ENCODE measurements at places on chromosomes 12 and 14.

GRCh38 chr12:121295746-121296617 lies 527 bp downstream of the CAMKK2 start:
- no peak for DNase-seq
- no peaks in the 10 kb centered on the region for H3K27me3 ChIP-seq
- peak overlapping the region; percentile 92 for H3K4me3 ChIP-seq
- H3K27ac ChIP-seq, result peak overlapping the region; percentile 89

- no peak overlapping the region for H3K4me3 ChIP-seq
- DNase-seq, result no peak
- H3K4me1 ChIP-seq, result peaks cover 5% of the 10 kb centered on the region
- H3K27me3 ChIP-seq, result no peaks in the 10 kb centered on the region
These were observed 68.2 kb upstream of the FGD4 start for GRCh38 chr12:32331133-32331532.

DNA sequence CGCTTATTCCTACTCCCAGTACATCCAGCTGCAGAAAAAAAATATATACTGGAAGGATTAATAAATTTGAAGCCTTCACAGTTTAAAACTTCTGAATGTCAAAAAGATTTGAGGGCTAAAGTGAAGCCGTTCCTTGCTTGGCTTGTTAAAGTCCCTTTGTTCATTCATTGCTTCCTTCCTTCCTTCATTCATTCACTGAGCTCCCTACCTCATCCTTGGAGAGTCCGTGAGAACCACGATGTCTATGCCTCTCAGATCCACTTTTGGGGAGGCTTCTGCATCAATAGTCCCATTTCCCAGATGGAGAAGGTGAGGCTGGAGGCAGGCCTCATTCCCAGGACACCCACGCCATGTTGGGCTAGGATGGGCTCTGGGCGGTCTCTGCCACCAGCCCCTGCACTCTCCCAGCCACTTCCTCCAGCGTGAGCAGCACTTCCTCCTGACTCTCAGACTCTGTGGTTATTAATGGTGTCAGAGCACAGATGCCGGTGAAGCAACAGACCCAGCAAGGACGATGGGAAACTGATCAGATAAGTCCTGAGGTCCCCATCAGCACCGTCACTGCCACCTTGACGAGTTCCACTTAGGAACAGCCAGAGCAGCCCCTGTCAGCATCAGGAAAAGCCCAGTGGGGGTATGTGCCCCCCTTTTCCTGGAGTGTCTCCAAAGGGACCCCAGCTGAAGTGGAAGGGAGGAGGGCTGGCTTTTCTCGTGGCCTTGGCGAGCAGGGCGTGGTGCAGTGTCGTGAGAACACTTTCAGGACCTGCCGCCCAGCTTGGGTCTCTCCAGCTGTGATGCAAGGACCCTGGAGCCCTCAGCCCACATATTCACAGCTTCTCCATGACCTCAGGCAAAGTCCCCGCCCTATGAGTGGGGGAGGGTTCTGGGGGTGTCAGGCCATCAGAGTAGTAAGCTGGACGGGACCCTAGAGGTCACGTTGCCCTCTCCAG lies 21.2 kb downstream of the ASB2 start:
- H3K4me3 ChIP-seq, result peak overlapping the region; percentile 82
- DNase-seq, result peak; percentile 69
- no peaks in the 10 kb centered on the region for H3K27me3 ChIP-seq
- peaks cover 58% of the 10 kb centered on the region for H3K36me3 ChIP-seq

- H3K4me1 ChIP-seq, result peaks cover 16% of the 10 kb centered on the region
- DNase-seq, result no peak
- H3K27me3 ChIP-seq, result peaks cover 42% of the 10 kb centered on the region
- no peaks in the 10 kb centered on the region for H3K36me3 ChIP-seq
- H3K4me3 ChIP-seq, result no peak overlapping the region
These were observed 87.1 kb downstream of the FBXL14 start for GRCh38 chr12:1507308-1507707.

DNA sequence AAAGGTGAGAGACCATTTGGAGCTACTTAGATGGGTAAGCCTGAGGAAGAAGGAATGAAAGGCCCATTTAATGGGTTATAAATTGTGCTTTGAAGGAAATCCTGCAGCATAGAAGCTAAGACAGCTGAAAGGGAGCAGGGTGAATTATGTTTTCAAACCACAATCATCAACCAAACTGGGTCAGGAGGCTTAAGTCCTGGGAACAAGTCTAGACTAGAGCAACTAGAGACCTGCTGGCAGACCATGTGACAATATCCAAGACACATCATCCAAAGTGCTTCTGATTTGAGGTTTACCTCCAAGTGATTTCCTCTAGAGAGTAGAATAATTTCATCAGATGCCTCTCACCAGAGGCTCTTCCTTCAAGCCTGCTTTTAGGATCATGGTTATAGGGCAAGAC lies 53.7 kb downstream of the MAP3K9 start:
- DNase-seq, result no peak
- H3K4me1 ChIP-seq, result no peaks in the 10 kb centered on the region
- no peaks in the 10 kb centered on the region for H3K27me3 ChIP-seq
- H3K27ac ChIP-seq, result no peak overlapping the region

GRCh38 chr12:110088936-110089335 lies 35.2 kb upstream of the IFT81 start:
- no peak overlapping the region for H3K4me3 ChIP-seq
- H3K4me1 ChIP-seq, result no peaks in the 10 kb centered on the region
- peaks cover 15% of the 10 kb centered on the region for H3K27me3 ChIP-seq
- DNase-seq, result no peak
- H3K36me3 ChIP-seq, result no peaks in the 10 kb centered on the region
- no peak overlapping the region for H3K27ac ChIP-seq

DNA sequence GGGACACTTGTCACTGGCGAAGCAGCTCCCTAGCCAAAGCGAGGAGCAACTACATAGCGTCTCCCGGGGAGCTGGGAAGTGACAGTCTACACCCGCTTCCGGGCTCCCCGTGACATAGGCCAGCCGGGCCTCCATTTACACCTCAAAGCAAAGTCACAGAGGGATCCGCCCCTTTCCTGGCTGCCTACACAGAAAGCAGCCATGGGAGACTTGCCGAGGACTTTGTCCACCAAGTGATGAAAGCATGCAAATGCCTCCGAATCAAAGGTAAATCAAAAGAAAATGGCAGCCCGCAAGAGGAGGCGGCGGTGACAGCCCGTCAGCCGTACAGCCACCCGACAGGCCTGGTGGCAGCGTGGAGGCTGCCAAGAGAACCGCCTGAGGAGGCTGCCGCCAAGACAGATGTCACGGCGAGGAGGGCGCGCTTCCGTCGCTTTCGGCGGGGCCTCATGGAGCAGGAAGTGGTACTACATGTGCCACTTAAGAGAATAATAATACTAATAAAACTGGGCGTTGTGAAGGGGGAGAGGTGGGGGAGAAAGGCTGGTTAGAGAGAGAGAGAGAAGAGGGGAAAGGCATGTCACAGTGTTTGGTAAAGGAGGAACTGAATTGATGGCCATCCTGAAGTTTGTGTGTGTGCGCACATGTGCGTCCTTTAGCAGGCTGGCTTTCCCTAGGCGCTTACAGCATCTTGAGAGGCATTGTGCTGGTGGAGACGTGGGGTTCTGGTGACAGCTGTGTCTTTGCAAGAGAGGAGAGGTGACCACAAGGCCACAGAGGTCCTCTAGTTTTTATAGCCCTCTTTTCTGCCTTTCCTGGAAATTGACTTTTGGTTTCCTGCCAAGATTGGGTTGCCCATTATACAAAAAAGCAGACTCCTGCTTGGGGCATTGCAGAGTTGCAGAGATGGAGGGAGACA lies 661.7 kb downstream of the VRK1 start:
- H3K4me3 ChIP-seq, result peak overlapping the region; percentile 81
- peaks cover 60% of the 10 kb centered on the region for H3K4me1 ChIP-seq
- no peaks in the 10 kb centered on the region for H3K27me3 ChIP-seq
- DNase-seq, result peak; percentile 87

- H3K27ac ChIP-seq, result no peak overlapping the region
- no peak overlapping the region for H3K4me3 ChIP-seq
- peaks cover 2% of the 10 kb centered on the region for H3K27me3 ChIP-seq
- H3K4me1 ChIP-seq, result no peaks in the 10 kb centered on the region
These were observed 151.5 kb downstream of the ATXN7L3B start for GRCh38 chr12:74689071-74689655.

DNA sequence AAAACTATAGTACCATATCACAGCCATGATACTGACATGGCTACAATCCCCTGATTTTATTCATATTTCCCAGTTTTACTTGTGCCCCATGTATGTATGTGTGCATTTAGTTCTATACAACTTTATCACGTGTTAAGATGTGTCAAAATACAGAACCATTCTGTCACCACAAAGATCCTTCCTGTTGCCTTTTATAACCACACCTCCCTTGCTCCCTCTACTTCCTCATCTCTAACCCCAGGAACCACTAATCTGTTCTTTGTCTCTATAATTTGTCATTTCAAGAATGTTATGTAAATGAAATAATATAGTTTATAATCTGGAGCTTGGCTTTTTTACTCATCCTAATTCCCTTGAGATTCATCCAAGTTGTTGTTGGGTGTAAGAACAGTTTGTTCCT lies 358.4 kb downstream of the DPF3 start:
- peaks cover 59% of the 10 kb centered on the region for H3K4me1 ChIP-seq
- no peak overlapping the region for H3K4me3 ChIP-seq
- no peak overlapping the region for H3K27ac ChIP-seq
- no peaks in the 10 kb centered on the region for H3K27me3 ChIP-seq
- no peak for DNase-seq
- no peaks in the 10 kb centered on the region for H3K36me3 ChIP-seq

DNA sequence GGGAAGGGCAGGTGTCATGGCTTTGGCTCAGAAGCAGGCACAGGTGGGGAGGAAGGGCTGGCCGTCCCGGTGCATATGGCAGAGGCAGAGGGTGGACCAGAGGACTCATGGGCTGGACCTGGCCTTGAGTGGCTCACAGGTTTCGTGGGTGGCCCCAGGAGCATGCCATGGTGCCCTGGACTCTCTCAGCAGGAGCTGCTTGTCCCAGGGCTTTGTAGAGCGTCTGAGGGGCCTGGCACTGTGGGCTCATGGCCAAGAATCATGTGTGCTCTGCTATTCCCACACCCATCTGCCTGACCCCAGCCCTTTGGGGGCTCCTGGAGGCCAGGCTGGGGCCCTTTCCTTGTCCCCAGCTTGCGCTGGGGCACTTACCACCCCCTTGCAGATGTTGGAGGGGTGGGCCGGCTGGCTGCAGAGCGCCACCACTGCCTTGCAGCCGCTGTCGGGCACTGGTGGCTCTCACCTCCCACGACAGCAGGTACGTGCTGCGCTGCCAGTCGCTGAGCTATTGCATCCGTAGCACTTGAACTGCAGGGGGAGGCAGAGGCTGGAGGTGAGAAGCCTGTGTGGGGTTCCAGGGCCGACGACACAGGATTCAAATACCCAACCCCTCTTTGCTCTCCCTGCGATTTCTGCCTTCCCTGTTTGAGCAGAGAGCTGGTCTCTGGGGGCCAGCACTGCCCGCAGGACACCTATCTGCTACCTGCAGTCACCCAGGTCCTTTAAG lies 187.4 kb upstream of the PRMT8 start:
- H3K27me3 ChIP-seq, result peaks cover 23% of the 10 kb centered on the region
- H3K4me1 ChIP-seq, result peaks cover 11% of the 10 kb centered on the region
- no peak for DNase-seq
- no peak overlapping the region for H3K27ac ChIP-seq
- H3K36me3 ChIP-seq, result no peaks in the 10 kb centered on the region

DNA sequence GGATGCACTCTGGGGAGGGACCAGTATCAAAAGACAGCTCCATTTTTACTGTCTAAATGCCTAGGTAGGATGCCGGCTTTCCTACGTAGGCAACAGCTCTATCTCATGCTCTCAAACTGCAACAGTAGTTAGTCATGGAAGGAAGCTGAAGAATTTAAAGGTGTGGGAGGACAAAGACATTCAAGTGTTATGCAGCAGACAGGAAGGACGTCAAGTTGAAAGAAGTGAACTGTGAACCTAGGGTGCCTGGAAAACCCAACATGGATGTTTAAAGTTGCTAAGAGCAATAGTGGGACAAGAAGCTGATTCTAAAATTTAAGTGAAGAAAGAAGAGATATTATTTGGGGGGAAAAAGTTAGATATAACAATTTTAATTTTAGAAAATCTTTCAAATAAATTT lies 5.9 kb downstream of the SEC23A start:
- peaks cover 47% of the 10 kb centered on the region for H3K4me1 ChIP-seq
- H3K4me3 ChIP-seq, result peak overlapping the region; percentile 3
- H3K27me3 ChIP-seq, result no peaks in the 10 kb centered on the region
- DNase-seq, result no peak
- H3K27ac ChIP-seq, result peak overlapping the region; percentile 76

GRCh38 chr12:88658009-88658408 lies 77.7 kb upstream of the KITLG start:
- no peak for DNase-seq
- H3K4me3 ChIP-seq, result no peak overlapping the region
- H3K27ac ChIP-seq, result no peak overlapping the region
- no peaks in the 10 kb centered on the region for H3K4me1 ChIP-seq
- no peaks in the 10 kb centered on the region for H3K27me3 ChIP-seq
- H3K36me3 ChIP-seq, result no peaks in the 10 kb centered on the region

DNA sequence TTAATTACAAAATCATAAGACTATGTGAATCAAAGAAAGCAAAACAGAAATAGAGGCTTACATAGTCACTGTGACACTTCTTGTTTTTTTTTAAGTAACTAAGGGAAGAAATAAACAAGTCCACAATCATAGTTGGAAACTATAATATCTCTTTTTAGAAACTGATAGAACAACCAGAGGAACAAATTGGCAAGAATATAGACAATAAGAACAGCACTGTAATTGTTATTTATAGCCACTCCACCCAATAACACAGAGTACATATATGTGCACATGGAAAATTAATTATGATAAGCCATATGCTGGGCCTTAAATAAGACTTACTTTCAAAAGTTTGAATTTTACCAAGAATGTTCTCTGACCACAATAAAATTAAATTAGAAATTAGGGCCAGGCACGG lies 101.1 kb downstream of the PLEKHG7 start:
- no peak overlapping the region for H3K27ac ChIP-seq
- H3K4me3 ChIP-seq, result no peak overlapping the region
- no peak for DNase-seq
- H3K36me3 ChIP-seq, result peaks cover 75% of the 10 kb centered on the region
- H3K27me3 ChIP-seq, result no peaks in the 10 kb centered on the region

- H3K27ac ChIP-seq, result no peak overlapping the region
- DNase-seq, result peak; percentile 53
- peaks cover 7% of the 10 kb centered on the region for H3K4me1 ChIP-seq
- H3K36me3 ChIP-seq, result no peaks in the 10 kb centered on the region
- no peak overlapping the region for H3K4me3 ChIP-seq
These were observed 411.9 kb downstream of the FUT8 start for GRCh38 chr14:65824285-65824977.

GRCh38 chr12:124452576-124453331 lies 114.7 kb downstream of the NCOR2 start:
- H3K4me3 ChIP-seq, result no peak overlapping the region
- H3K27me3 ChIP-seq, result no peaks in the 10 kb centered on the region
- peak overlapping the region; percentile 80 for H3K27ac ChIP-seq
- H3K4me1 ChIP-seq, result peaks cover 68% of the 10 kb centered on the region

DNA sequence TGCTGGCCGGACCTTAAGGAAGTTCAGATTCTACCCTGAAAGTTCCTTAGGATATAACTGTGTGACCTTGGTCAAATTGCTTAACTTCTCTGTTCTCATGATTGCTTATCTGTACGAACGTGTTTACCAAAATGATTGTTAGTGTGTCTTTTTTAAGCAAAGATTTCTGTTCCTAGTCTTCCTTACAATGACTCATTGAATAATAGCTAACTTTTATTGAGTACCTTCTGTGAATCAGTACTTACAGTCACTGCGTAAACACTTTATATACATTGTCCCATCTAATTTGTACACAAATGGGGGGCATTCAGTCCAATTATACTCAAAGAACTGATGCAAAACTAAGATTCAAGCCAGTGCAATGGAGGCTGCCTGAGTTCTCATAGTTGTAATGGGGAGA lies 4.2 kb upstream of the TMEM30B start:
- H3K27me3 ChIP-seq, result no peaks in the 10 kb centered on the region
- no peak for DNase-seq
- H3K4me3 ChIP-seq, result no peak overlapping the region
- no peak overlapping the region for H3K27ac ChIP-seq
